ENCODE measurements at places on chromosomes 2 and 18.

GRCh38 chr2:29000481-29000880, 19.4 kb downstream of the TOGARAM2 start:
- peak; percentile 58 for DNase-seq

GRCh38 chr18:9803698-9804516, 81.9 kb upstream of the TXNDC2 start:
- DNase-seq = no peak

- no peak for DNase-seq
Measured at GRCh38 chr2:111912547-111912946, 14.1 kb downstream of the MERTK start.

DNA sequence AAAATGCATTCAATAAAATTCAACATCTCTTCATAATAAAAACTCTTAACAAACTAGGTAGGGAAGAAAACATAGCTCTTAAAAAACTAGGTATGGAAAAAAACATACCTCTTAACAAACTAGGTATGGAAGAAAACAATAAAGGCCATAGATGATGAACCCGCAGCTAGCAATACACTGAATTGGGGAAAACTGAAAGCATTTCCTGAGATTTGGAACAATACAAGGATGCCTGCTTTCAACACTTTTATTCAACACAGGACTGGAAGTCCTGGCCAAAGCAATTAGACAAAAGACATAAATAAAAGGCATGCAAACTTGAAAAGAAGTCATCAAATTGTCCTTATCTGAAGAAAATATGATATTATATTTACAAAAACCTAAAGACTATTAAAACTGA, 67.8 kb downstream of the NCKAP1 start:
- DNase-seq = no peak

GRCh38 chr2:109511168-109511567, 102.6 kb downstream of the SEPTIN10 start:
- no peak for DNase-seq

DNA sequence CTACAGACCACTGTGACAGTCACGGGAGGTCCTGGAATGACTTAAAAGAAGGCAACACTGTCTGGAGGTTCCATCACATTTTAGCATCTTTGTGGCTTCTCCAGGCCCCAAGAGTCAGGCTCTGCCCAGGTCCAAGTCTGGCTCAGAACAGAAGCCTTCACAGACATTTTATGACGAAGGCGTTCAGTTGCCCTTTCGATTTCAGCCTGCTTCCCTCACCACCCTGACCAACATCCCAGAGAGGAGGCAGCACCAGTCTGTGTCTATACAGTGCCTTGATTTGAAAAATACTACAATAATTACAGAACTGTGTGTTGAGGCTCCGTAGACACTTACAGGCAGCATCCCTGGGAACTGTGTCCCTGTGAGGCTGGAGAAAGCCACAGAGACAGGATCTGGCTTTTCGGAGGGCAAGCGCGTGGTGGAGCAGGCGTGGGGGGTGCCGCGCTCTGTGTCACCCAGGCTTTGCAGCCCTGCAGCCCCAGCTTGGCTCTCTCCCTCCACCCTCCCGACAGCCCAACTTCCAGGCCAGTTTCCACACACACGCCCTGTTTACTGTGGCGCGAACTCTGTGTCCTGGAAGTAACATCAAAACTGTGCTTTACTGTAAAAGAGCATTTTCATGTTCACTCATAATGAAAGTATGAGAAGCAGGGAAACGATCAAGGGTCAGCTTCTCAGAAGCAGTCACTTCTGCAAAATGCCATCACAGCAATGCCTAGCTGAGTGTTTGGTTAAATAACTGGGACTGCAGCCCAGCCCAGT, 153.5 kb upstream of the ALKAL2 start:
- no peak for DNase-seq

GRCh38 chr2:240752209-240752608, 60.5 kb downstream of the AQP12A start:
- DNase-seq = no peak

DNA sequence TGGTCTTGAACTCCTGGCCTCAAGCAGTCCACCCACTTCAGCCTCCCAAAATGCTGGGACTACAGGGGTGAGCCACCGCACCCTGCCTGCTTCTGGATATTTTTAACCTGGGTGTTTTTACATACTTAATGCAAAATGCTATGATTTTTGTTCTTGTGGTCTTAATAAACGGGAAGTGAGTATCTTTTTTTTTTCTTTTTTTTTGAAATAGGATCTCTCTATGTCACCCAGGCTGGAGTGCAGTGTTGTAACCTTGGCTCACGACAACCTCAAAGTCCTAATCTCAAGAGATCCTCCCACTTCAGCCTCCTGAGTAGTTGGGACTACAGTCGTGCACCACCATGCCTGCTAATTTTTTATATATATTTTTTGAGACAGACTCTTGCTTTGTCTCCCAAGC, 19.2 kb upstream of the ASXL2 start:
- no peak for DNase-seq

DNA sequence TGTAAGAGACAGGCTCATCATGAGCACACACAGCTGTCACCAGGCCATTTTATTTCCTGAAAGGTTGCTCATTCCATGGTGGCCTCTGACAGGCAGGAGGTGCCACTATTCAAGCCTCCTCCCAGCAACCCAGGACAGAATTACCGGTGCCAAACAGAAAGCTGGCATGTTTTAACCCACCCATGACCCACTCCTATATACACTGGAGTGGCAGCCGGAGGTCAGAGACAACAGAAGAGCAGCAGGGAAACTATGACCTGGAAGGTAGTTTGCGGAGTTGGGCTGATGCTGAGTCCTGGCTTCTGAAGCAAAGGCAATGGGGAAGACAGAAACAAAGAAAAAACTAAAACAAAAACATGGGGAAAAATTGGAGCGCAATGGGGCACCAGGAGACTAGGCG, 2.3 kb downstream of the RFTN2 start:
- DNase-seq = no peak

DNA sequence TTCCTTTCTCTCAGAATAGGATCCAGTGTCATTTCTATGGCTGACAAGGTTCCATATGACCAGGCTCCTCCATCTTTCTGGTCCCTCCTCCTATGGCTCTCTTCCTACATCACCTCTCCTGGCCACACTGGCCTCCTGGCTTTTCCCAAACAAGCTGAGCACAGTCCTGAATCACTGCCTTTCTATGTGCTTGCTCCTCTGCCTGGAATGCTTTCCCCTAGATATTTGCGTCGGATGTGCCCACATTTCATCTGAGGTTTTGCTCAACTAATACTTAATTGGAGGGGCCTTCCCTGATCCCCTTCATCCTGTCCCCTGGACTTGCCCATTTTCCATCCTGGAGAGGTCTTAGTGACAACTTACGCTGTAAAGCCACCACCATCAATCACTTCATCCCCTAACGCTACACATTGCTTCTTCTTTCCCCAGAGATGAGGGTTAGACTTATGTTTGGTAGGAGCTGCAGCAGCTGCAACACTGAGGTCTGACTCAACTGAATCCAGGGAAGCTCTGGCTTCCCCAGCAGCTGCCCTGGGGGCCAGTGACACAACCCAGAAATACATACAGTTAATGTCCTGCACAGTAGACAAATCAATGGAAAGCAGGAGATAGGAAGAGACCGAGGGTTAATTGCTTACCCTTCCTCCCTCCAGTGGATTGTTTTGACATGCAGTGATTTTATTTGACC, 42.9 kb downstream of the QPCT start:
- DNase-seq = no peak

GRCh38 chr18:44062345-44062744, 618.3 kb upstream of the SETBP1 start:
- no peak for DNase-seq

GRCh38 chr2:173145454-173145853, 69.8 kb downstream of the MAP3K20 start:
- no peak for DNase-seq

GRCh38 chr2:173195100-173195499, 119.5 kb downstream of the MAP3K20 start:
- DNase-seq = no peak

GRCh38 chr18:6624661-6625311, 104.7 kb upstream of the ARHGAP28 start:
- no peak for DNase-seq

DNA sequence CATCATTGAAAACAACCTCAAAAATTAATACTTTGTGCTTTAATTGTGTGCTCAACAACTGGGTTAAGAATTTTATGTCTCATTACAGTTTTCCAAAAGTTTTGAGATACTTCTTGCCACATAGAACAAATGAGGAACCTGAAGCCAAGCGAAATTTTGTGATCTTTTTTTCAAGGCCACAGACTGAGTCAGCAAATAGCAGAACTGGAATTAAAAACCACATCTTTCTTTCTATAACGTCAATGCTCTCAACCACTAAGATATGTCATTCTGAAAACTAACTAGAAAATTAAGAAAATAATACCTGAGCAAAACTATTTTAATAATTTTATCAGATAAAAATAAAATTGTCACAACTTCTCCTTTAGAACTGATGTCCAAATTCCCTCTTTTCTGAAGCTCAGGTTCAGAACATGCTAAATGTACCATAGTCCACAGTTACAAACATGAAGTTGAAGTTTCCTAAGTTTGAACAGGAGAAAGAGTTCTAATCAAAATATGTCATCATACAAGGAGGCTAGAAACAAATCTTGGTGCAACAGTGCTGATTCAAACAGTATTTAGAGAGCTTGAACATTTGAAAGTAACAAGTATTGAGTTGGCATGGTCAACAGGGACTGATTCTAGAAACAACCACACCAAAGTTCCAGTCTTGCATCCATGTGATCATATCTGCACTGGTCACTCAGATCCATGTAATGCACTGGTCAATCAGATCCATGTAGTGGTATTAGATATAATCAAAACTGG, 27.6 kb upstream of the CALCRL start:
- no peak for DNase-seq

DNA sequence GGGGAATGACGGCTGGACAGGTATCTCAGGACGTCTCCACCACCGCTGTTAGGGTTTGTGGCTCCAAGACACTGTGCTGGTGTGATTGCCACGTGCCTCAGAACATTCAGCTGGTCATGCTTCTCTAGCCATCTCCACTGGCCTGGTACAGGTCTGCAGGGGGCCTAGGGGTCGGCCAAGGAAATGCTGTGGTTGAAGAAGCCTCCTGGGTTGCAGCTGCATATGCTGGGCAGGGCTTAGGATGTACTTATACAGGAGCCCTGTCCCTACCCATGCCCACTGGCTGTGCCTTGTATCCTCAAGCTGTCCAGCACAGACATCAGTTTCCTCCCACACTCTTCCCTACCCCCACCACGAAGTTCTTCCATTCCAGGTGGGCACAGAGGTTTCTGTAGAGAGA, 64.1 kb downstream of the NPPC start:
- no peak for DNase-seq

DNA sequence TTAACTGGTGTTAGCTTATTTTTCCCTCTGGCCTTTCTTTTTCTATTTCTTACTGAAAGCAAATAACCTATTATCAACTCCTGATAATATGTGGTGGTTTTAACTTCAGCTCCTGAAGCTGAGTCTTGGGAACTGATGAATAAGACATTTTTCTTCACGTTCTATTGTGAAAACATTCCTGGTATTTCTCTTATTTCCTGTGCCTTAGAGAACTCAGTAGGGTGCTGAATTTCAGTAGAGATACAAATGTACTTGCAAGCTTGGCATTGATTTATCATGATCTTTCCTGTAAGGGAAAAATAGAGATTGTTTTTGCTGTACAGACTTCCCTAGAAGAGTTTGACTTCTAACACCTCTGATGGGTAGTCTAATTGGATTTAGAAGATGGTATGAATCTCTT, 52.8 kb upstream of the DCC start:
- no peak for DNase-seq

DNA sequence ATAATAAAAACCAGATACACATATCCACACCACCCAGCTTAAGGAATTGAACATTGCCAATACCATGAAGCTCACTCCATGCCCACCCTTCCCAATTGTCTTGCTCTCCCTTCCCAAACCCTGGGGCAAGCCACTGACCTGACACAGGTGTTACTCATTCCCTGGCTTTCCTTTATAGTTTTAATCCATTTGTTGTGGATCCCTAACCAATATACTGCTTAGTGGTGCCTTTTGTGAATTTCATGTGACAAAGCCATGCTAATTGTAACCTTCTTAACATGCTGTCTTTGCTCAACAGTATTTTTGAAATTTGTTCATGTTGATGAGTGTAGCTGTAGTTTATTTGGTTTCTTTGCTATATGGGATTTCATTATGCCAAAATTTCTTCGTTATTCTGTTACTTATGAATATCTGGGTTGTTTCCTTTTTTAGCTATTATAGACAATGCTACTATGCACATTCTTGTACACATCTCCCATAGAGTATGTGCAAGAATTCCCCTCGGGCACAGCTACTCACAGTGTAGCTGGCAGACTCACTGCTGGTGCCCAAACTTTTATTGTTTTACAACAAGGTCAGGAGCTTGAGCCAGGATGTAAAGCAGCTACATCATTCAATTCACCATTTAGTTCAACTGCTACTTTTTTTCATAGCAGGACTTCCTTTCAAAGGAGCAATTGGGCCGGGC, 90.8 kb upstream of the ATL2 start:
- DNase-seq = no peak

GRCh38 chr2:216557820-216558219, 59.2 kb downstream of the RPL37A start:
- DNase-seq = no peak
